ENCODE measurements at places on chromosomes 7 and 10. TPM values are rescaled to one million over a fixed set of nuclear protein-coding genes. Genes with fewer than 3 reads are reported as not detected.
A peak's percentile ranks its signal among the peaks of the same experiment; 100 is the strongest.

The OPN1SW gene
- not detected for polyA plus RNA-seq

The PYROXD2 gene
- polyA plus RNA-seq: 4.0 TPM

DNA sequence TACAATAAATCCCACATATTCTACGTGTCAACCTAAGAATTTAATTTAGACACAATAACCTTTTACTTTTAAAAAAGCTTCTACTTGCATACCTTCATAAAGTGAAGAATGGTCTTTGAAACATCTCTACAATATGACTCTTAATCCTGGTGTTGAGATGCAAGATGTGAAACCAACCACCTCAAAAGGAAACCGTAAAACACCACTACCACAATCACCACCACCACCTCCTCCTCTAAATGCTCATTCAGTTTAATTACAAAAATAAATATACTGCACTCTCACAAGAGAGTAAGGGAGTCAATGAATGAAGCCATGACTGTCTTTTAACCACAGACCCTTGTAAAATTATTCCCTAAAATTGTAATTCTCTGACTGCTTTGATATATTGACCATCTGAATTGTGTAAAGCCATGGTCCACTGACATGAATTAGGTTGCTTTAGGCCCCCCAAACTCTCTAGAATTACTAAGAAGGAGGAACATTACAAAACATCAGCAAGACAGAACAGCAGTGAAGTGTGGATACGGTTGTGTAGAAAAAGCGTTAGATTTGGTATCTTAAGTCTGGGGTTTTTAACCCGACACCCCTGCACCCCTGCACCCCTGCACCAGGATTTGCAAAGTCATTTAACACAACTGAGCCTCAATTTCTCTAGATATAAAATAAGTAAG, 171.4 kb downstream of the SFMBT2 start:
- H3K36me3 ChIP-seq: no peaks in the 10 kb centered on the region
- no peak for DNase-seq
- no peak overlapping the region for H3K27ac ChIP-seq
- no peaks in the 10 kb centered on the region for H3K27me3 ChIP-seq
- H3K4me1 ChIP-seq: no peaks in the 10 kb centered on the region

DNA sequence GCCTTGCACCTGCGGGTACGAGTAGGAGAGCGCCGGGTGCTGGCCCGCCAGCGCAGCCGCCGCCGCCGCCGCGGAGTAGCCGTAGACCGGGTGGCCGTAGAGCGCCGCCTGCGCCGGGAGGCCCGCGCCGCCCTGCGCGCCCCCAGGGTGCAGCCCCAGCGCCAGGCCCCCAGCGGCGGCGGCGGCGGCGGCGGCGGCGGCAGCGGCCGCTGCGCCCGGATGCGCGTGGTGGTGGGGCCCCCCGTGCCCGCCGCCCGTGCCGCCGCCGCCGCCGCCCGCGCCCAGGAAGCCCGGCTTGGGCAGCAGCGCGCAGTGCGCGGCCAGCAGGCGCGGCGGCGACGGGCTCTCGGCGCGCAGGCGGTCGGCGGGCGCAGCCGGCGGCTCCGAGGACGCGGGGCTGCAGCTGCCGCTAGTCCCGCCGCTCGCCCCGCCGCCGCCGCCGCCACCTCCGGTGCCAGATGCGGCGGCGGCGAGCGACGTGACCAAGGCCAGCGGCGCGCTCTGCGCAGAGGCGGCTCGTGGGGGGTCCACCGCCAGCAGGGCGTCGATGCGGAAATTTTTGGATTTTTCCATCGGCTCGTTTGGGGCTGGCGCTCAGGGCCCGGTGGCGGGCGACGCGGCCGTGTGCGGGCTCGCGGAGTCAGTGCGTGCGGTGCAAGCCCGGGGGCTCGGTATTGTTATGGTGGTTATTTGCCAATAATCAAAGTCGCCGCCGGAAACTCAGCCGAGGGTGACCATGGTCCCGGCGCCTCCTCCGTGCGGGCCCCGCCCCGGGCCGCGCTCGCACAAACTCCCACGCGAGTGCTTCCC, 480 bp downstream of the MNX1 start:
- H3K4me3 ChIP-seq: peak overlapping the region; percentile 68
- peaks cover 8% of the 10 kb centered on the region for H3K4me1 ChIP-seq
- H3K36me3 ChIP-seq: no peaks in the 10 kb centered on the region
- peaks cover 89% of the 10 kb centered on the region for H3K27me3 ChIP-seq

- H3K4me1 ChIP-seq: no peaks in the 10 kb centered on the region
- no peaks in the 10 kb centered on the region for H3K27me3 ChIP-seq
- no peaks in the 10 kb centered on the region for H3K36me3 ChIP-seq
- DNase-seq: no peak
- no peak overlapping the region for H3K4me3 ChIP-seq
- no peak overlapping the region for H3K27ac ChIP-seq
Measured at GRCh38 chr7:124881981-124882380, 47.6 kb downstream of the POT1 start.

The DNAJC12 gene
- polyA plus RNA-seq: 0.45 TPM

DNA sequence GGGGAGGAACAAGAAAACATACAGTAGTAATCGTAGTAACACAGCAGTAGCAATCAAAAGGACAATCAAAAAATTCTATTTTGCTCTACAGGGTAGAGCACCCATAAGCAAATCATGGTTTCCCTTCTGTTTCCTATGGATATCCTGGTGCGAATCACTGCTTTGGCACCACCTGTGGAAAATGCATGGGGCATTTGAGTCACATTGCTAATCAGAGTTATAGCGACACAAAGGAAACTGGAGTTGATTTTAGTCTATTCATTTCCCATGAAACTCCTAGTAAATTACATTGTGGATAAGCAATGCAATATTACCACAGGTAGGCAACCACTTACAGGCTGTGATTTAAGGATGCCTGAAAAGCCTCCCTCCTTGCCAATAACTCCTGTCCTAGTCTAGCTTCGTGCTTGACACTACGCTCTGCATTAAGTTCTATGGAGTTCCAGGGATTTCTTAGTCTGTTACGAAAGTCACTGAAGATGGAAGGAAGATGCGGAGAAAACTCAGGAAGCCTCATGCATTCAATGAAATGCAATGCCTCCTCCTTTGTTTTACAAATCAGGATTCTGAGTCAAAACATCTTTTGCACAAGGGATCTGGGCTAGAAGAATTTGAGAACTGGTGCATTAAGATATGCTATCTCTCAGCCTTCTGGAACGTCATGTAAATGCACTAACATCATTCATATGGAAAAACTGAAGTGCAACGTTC, 188.4 kb downstream of the DGKI start:
- DNase-seq: no peak
- H3K4me3 ChIP-seq: no peak overlapping the region
- H3K27me3 ChIP-seq: no peaks in the 10 kb centered on the region
- H3K4me1 ChIP-seq: no peaks in the 10 kb centered on the region
- H3K36me3 ChIP-seq: no peaks in the 10 kb centered on the region
- H3K27ac ChIP-seq: no peak overlapping the region

GRCh38 chr7:12715372-12716133, 28.1 kb downstream of the ARL4A start:
- H3K36me3 ChIP-seq: no peaks in the 10 kb centered on the region
- H3K4me1 ChIP-seq: peaks cover 23% of the 10 kb centered on the region
- no peak for DNase-seq
- H3K27ac ChIP-seq: no peak overlapping the region
- no peaks in the 10 kb centered on the region for H3K27me3 ChIP-seq

DNA sequence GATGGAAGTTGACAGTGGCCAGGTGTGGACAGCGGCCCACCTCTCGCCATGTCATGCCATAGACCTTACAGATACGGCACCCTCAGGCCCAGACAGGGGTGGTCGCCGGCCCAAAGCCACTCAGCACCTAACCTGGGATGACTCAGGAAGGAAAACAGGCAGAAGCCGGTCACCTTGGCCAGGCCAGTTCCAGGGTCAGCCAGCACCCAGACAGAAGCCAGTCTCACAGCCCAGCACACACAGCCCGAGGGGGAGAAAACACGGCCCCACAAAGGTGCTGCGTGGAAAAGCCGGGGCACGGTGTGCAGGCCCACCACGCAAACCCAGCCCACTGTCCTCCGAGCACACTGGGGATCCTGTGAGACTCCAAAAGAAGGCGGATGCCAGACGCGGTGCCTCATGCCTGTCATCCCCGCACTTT, 95.2 kb upstream of the DNAAF5 start:
- H3K27ac ChIP-seq: no peak overlapping the region
- H3K4me3 ChIP-seq: no peak overlapping the region
- no peaks in the 10 kb centered on the region for H3K4me1 ChIP-seq
- no peaks in the 10 kb centered on the region for H3K36me3 ChIP-seq

The C7orf33 gene
- polyA plus RNA-seq: not detected

GRCh38 chr10:131859341-131860020, 41.3 kb upstream of the PPP2R2D start:
- no peaks in the 10 kb centered on the region for H3K36me3 ChIP-seq
- H3K4me3 ChIP-seq: no peak overlapping the region
- no peak overlapping the region for H3K27ac ChIP-seq
- H3K4me1 ChIP-seq: no peaks in the 10 kb centered on the region
- DNase-seq: no peak

DNA sequence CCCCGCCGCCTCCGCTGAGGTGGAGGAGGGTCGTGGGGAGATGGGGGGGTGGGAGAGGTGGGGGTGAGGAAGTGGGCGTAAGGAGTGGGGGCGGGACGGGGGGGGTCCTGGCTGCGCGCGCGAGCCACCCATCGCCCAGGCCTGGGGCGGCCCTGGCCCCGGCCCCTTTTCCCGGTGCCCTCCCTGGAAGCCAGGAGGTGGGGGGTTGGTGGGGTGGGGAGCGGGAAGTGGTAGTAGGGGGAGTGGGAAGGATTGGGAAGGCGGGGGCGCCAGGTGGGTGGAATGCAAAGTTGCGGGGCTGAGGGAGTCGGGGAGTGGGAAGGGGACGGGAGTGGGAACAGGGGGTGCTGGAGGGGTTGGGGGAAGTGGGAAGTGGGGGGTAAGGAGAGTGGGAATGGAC, 319 bp upstream of the MMD2 start:
- no peaks in the 10 kb centered on the region for H3K36me3 ChIP-seq
- H3K4me3 ChIP-seq: no peak overlapping the region
- no peaks in the 10 kb centered on the region for H3K4me1 ChIP-seq
- DNase-seq: no peak
- H3K27me3 ChIP-seq: peaks cover 20% of the 10 kb centered on the region

The ADAM22 gene
- 0.11 TPM for polyA plus RNA-seq

DNA sequence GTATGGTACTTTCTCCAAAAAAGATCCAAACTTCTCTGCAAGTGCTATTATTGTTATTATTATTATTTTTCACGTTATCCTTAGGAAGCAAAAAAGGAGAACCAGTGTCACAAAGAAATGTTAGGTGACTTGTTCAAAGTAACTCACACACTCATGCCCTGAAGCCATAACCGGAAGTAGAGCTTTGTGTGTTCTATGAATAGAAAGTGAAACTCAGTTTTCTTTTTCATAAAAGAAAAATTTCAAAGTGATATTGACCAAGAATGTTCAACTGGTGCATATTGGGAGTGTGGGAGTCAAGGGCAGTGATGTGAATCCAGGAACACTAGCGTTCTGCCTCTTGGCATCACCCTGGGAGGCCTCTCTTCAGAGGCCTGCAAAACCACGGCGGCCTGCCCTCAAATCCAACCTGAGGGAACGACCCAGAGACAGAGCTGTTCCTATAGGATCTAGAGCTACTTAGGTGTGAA, 106.1 kb downstream of the PRKCQ start:
- H3K4me3 ChIP-seq: peak overlapping the region; percentile 8
- no peaks in the 10 kb centered on the region for H3K27me3 ChIP-seq
- peaks cover 24% of the 10 kb centered on the region for H3K4me1 ChIP-seq
- no peak overlapping the region for H3K27ac ChIP-seq
